ENCODE measurements at places on chromosomes 6 and 20. TPM values are rescaled to one million over a fixed set of nuclear protein-coding genes. Genes with fewer than 3 reads are reported as not detected.

GRCh38 chr6:75266716-75267291, 17.8 kb downstream of the TMEM30A start:
- no peak for DNase-seq

GRCh38 chr6:149228311-149228955, 89.1 kb upstream of the TAB2 start:
- no peak for DNase-seq

GRCh38 chr6:137172734-137173431, 561 bp downstream of the IL22RA2 start:
- DNase-seq, result no peak

GRCh38 chr6:42250274-42250931, 32.7 kb upstream of the MRPS10 start:
- DNase-seq, result no peak

DNA sequence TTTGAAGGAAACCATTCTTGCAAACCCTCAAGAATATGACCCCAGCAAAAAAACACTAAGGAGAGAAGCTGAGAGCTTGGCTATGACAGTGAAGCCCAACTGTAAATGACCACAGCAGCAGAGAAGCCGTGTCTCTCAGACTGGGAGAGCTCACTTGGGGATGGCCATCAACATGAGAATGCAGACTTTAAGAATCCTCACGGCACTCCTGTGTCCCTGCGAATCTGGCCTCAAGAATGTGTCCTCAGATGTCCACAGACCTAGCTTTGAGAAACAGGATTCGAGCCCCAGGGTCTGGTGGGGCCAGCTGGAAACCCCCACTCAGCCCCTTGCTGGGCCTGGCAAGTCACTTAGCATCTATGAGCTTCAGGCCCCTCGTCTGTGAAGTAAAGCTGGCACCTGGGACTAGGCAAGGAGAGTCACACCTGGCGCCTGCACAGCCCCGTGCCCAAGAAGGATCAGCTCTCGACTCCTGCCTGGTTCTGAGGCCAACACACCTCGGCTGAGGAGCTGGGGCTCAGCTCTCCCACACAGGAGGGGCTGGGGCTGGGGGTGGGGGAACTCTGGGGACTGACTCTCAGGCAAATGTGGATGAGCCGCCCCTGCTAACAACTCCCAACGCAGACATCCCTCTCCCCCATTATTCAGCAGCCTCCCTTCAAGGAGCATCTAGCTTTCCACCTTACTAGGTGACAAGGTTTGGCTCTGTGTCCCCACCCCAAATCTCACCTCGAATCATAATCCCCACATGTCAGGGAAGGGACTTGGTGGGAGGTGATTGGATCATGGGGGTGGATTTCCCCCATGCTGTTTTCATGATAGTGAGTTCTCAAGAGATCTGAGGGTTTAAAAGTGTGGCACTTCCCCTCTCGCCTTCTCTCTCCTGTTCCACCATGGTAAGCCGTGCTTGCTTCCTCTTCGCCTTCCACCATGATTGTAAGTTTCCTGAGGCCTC, 97.7 kb downstream of the GRM4 start:
- DNase-seq, result no peak

MCHR2 gene
- total RNA-seq, result not detected
